ENCODE measurements at places on chromosomes 11 and 22.

GRCh38 chr11:44602891-44603310, 37.4 kb downstream of the CD82 start:
- DNase-seq = no peak

DNA sequence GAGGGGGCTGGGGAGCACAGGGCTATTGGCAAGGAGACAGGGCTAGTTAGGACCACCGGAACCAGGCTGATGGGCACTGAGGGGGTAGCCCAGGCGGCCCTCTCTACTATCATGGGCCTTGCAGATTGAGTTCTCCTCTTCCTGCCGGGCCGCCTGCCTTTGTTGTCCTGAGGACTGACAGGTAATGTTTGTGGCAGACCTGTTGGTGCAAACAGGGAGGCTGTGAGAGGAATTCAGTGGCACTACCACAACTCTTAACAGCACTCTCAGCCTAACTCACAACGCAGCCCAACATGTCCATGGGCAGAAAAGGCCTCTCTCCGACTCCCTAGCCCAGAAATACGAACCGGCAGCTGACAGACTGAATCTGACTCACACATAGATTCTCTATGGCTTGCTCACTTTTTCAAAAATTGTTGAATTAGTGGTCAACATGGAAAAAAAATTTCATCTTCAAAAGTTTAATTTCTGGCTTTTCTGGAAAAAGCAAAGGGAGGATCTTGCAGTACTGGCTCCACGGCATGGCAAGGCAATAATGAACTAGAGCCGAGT, 11.4 kb downstream of the KCNJ5 start:
- DNase-seq = peak; percentile 49

- DNase-seq = no peak
Measured at GRCh38 chr11:44680982-44681597, 45.7 kb upstream of the TSPAN18 start.

- DNase-seq = no peak
Measured at GRCh38 chr11:119229288-119229672, 23.1 kb downstream of the CBL start.

DNA sequence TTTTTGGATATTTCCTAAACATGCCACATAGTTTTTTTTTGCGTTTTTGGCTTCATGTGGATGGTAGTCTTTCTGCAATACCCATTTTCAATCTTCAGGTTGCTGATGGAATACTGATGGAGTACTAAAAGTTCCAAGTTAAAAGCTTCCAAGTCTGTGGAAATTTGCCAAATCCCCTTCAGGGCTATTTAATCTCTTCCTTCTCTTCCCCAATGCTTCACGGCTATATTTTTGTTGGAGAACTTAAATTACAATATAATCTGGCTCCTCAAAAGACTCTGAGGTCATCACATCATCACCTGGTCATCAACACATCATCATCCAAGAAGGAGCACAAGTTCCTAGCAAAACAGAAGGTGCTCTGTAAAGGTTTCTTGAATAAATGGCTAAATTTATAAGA, 881.0 kb upstream of the TENM4 start:
- no peak for DNase-seq

DNA sequence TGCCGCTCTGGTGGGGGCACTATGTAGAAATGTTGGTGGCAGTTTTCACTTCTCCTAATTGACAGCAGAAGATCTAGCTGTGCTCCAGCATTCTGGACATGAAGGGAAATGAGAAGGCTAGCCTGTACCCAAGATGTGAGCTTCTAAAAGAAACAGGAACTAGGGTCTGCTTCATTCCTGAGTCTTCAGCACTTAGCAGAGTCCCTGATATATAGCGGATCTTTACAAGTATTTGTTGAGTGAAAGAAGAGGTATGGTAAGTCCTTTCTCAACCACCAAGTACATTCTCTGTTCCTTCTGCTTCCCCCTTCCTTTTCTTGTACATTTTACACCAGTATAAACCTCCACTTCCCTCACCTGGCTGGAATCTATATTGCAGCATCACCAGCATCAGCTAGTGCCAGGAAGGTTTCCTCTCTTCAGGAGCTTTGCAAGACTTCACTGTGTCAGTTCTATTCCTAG, 408.3 kb upstream of the CADM1 start:
- peak; percentile 7 for DNase-seq

- DNase-seq = no peak
Measured at GRCh38 chr11:79330651-79331050, 110.2 kb downstream of the TENM4 start.

DNA sequence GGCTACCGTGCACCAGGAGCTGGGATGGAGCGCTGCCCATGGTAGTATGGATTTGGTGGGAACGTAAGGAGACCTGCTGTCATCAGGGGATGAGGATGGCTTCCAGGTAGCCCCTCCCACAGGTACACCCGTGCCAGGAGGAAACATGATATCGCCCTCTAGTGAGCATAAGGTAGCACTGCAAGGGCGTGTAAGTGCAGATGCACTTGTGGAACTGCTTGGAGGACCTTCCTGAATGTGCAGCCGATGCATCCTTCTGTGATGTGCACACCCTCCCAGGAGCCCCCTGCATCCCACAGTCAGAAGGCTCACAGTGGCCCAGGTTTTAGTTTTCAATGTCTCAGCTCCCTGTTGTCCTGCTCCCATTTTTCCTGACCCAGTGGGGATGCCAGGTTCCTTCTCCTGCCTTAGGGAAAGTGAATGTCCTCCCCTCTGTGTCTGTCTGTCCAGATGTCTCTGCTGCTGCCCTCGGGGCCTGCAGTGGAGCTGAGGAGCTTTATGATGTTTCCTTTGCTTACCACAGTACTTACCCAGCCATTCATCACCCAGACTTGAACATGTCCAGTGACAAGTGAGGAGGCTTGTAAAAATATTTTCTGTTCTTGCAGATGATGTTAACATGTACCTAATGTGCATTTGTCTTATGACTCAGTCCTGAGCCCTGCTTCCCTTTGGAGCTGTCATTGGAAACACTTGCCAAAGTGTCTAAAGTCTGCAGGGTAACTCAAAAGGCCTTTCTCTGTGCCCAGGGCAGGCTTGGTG, 49.2 kb downstream of the DBX1 start:
- peak; percentile 95 for DNase-seq

DNA sequence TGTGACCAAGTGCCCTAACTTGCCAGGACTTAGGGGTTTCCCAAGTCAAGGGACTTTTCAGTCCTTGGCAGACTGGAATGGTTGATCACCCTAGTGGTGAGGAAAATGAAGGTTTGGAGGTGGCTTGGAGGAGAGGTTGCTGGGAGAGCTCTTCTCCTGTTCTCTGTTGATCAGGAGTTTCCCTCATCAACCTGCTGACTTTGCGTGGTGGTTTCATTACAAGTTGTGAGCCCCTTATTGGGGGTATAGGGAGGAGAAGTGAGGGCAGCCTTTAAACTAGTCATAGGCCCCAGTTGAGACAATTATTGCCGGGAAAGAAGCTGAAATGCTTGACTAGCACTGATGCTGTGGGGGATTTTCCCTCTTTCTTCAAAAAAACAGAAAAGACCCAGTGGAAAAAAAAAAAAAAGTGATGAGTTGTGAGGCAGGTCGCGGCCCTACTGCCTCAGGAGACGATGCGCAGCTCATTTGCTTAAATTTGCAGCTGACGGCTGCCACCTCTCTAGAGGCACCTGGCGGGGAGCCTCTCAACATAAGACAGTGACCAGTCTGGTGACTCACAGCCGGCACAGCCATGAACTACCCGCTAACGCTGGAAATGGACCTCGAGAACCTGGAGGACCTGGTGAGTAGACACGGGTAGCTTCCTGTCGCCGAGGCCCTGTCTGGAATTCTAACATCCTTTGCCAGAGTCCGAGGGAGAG, at the start of gene CXCR5:
CXCR5 (plus strand) TSS at position 525 of the 704 bp plus-strand sequence; CDS start at position 575, 50 bp downstream.
- DNase-seq = peak; percentile 58

- DNase-seq = no peak
Measured at GRCh38 chr11:64088162-64089026, 52.7 kb downstream of the FLRT1 start.

DNA sequence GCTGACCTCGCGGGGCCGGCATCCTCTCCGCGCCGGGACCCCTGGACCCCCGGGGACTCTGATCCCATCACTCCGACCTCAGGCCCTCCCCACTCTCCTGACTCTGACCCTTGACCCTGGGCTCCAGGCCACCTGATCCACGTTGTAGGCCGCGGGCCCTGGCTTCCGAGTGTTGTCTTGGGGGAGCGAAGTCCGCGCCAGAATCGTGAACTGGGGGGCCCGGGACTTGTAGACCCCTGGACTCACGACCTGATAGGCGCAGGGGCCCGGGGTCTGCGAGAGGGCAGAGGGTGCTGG, 716 bp upstream of the TYMP start:
- peak; percentile 14 for DNase-seq

DNA sequence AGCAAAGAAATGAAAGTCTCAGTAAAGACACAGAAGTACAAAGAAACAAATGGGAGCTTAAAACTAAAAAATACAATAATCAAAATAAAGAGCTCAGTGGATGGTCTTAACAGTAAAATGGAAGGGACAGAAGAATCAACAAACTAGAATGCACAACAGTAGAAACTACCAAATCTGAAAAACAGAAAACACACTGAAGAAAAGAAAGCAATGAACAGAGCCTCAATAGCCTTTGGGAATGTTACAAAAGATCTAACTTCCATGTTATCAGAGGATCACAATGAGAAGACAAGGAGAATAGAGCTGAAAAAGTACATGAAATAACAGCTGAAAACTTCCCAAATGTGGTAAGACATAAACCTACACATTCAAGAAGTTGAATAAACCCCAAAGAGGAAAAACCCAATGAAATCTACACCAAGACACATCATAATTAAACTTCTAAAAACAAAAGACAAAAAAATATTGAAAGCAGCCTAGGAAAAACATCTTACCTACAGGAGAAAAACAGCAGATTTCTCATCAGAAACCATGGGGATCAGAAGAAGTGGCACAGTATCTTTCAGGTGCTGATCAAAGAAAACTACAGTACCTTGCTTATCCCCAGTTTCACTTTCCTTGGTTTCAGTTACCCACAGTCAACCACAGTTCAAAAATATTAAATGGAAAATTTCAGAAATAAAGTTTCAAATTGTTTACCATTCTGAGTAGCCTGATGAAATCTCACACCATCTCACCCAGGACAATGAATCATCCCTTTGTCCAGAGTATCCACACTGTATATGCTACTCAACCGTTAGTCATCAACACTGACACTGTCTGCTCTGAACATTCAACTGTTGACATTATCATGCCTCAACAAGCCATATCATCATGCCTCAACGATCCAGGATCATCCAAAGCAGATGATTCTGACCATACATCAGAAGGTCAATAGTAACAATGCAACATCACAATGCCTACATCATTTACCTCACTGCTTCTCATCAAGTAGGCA, 22.2 kb downstream of the RRAS2 start:
- peak; percentile 92 for DNase-seq

- DNase-seq = peak; percentile 3
Measured at GRCh38 chr11:131300439-131300717, 70.0 kb upstream of the NTM start.

GRCh38 chr11:31096191-31096805, 273.2 kb downstream of the DCDC1 start:
- DNase-seq = no peak

- peak; percentile 65 for DNase-seq
Measured at GRCh38 chr11:110858547-110858921, 146.3 kb upstream of the ARHGAP20 start.

- no peak for DNase-seq
Measured at GRCh38 chr11:2774173-2775082, 74.6 kb upstream of the KCNQ1OT1 start.

DNA sequence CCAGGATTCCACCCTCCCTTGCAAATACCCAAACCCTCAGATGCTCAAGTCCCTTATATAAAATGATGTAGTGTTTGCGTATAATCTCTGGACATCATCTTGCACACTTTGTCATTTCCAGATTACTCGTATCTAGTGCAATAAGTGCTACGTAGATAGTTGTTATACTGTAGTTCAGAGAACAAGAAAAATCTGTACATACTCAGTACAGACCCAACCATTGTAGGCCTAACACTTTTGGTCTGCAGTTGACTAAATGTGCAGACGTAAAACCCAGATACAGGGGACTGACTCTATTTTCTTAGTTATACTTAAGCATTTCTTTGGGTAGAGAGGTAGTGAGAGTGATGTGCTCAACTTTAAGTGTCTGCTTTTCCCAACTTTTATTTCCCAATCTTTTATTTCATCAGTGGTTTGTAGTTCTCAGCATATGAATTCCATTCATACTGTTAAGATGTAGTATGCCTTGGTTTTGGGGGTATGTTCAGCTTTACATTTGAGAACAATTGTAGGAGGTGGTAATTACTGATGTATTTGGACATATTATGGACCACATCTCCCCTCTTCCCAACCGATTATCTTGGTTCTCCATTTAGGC, 43.9 kb downstream of the DDX6 start:
- no peak for DNase-seq

DNA sequence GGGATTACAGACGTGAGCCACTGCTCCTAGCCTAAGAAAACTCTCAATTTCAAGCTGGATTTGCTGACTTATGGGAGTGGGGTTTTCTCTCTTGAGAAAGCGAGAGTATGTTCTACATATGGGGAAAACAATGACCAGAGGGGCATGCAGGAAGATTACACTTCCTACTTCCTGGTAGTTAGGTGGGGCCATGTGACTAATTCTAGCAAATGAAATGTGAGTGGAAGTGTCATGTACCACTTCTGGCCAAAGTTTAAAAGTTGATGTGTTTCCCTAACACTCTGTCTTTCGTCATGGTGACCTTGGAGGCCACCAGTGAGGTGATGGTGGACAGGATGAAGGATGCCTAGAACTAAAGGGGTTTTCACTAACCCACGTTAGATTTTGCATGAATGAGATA, 50.5 kb downstream of the PARVG start:
- no peak for DNase-seq

DNA sequence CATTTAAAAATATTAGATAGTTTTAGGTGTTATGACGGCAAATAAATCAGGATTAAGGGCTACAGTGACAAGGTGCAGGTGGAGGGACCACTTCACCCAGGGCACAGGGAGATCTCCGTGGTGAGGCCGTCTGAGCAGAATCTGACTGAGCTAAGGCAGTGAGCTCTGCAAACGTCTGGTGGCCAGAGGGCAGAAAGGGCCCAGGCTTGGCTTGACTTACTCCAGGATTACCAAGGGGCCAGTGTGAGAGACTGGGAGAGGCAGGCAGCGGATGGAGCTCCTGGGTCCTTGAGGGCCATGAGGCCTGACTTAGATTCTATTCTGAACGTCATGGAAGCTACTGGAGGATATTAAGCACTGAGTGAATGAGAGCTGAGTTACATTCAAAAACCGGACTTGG, 125.9 kb upstream of the B3GAT1 start:
- DNase-seq = no peak

DNA sequence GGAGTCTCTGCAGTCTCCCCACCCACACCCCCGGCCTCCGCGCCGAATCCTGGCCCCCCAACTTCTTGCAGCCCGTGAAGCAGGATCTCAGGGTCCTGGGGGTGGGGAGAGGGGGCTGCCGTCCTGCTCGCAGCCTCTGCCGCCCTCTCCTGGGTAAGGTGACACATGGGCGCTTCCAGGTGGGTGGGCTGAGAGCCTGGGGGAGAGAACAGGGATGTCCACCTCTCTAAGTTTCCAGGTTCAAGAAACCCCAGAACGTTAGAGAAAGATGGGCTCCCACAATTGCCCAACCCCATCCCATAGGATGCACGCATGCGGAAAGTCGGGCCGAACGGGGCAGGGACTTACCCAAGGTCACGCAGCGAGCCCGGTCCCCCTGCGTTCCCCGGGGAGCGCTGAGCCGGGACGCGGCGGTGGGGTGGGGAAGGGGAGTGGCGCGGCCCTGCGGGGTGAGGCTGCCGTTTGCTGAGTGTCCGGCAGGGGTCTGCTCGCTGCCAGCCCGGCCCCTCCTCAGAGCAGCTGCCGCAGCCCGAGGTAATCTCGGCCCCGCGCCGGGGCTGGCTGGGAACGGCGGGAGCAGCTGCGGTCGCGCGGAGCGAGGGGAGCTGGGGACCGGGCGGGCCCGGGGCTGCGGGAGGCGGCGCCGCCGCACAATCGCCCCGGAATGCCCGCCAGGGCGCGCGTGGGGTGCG, 705 bp upstream of the CAPN1 start:
- DNase-seq = peak; percentile 63

Data from astrocyte of the spinal cord (primary cell).